Activated CD4-positive, CD25-positive, alpha-beta regulatory T cell treated with anti-CD3 and anti-CD28 coated beads, Interleukin-2, amount 50 U/mL, for 16 hours (primary cell): ENCODE measurements at places on chromosomes 1 and 21.

GRCh38 chr1:24742090-24742938, 2.9 kb upstream of the CLIC4 start:
- DNase-seq = no peak

- DNase-seq = no peak
These were observed 161.0 kb downstream of the KCNK2 start for GRCh38 chr1:215243345-215244054.

GRCh38 chr21:39452207-39452969, 618 bp downstream of the SH3BGR start:
- DNase-seq = no peak

GRCh38 chr1:160547422-160547821, 24.4 kb upstream of the SLAMF6 start:
- DNase-seq = no peak

GRCh38 chr21:39021478-39021832, 161.8 kb downstream of the PSMG1 start:
- DNase-seq = no peak
